NCI-H1092 treated with DMSO at 0.1 percent for 48 hours (cell line): ENCODE measurements at places on chromosomes 16 and 17.

DNA sequence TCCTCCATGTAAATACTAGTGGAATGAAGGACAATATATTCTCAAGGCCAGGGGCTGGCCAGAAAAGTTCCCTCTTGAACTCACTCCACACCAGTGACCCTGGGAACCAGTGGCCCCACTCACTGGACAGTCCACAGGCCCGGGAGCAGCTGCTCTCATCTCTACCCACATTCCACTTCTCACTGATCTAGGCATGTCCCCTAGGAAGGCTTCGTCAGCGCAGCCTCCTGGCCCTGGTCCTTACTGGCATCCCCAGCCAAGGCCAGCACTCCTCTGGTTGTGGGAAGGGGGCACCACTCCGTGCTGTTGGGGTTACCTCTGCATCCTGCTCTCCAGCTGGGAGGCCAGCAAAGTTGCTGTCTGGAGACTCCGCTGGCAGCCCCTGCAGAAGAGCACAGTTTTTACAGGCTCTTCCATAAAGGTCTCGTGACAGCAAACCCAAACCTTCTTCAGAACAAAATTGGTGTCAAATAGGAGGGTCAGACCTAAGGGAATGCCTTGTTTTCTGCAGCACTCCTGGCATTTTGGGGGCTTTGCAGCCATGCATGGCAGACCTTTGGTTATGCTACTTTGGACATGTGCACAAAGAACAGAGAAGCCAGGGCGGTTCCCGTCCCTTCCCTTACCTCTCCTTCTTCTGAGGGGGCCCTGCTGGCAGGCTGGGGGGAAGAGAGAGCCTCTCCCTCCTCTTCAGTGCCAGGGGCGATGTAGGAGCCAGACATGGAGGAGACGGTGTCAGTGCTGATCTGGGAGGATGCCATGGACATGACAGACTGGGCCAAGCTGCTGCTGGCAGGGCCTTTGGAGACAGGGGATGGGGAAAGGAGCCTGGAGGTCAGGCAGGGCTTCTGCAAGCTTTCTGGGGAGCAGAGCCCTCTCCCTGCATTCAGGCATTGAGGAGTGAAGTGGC lies 14.1 kb upstream of the FOXJ1 start:
- no peak for DNase-seq

DNA sequence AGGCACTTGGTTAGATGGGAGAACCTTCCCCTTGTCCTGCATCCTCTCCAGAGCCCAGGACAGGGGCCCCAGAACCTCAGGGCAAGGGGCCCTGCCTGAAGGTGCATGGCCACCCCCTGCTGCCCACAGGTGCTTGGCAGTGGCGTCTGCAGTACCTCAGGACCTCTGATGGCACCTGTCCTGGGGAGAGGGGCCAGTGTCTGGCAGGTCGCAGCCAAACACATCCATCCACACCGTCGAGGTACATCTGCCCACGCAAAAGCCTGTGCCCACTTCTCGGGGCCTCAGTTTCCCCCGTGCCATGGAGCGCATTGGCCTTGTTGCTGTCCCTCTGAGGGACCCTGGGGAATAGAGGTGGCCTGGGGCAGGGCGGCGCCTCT lies 9.3 kb downstream of the MAP2K3 start:
- no peak for DNase-seq

DNA sequence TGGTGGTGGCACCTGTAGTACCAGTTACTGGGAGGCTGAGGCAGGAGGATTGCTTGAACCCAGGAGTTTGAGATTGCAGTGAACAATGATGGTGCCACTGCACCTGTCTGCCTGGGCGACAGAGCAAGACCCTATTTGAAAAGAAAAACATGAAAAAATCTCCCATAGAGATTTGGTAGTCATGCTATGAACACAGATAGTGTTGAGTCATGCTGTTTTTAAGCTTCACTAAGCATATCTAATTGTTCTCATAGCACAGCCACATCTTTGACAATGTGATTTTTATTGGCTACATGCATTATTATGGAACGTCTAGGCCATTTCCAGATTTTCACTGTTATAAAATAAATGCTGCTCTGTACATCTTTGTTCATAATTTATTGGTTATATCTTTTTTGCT lies 6.0 kb downstream of the IL34 start:
- DNase-seq: no peak

DNA sequence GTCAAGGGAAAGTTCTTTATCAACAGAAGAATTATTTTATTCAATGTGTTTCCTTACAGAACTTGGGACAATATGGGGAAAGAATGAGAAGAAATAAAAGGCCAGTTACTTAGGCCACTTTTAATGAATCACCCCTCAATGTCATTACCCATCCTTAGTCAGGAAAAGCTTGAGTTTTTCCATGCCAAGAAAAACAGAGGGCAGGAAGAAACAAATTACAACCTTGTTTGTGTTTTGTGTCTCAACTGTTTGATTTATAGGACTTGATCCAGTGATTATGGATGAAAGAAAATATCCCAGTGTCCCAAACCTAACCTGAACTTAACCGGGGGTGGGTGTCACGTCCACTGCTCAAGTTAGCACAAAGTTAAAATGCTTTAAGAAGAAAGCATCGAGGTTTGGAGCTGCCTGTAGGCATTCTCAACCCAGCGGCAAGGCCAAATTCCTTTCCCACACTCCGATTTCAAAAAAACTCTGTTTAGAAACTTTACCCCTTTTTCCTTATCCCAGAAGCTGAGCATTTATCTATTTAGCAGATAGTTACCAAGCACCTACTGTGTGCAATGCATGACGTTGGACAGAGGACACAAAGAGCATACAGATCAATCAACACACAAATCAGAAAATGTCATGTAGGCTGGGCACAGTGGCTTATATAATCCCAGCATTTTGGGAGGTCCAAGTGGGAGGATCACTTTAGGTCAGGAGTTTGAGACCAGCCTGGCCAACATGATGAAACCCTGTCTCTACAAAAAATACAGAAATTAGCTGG lies 14.0 kb upstream of the CYB5B start:
- DNase-seq: no peak

- no peak for DNase-seq
These were observed 656.1 kb upstream of the SOX9 start for GRCh38 chr17:71464751-71465150.

- peak; percentile 96 for DNase-seq
These were observed 12.7 kb downstream of the COG1 start for GRCh38 chr17:73205459-73205961.

- no peak for DNase-seq
These were observed 65.3 kb downstream of the RMI2 start for GRCh38 chr16:11410376-11411058.

DNA sequence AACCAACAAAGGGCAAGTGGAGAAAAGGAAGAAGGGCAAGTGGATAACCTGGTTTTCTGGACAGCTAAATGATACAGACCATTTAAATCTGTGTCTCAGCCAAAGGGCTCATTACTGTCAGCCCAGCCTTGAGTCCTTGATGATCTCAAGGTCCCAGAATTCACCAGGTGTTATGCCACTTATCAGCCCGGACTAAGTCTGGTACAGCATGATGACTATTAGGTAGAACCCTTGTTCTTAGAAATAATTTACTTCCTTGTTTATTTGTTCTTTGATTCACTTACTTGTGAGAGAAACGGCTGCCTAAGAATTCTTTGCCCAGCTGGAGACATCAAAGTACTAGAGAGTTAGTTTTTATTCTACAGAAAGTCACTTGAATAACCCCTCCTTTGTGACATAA lies 3.5 kb downstream of the PDILT start:
- DNase-seq: no peak

GRCh38 chr17:78539781-78540180 lies 37.4 kb downstream of the DNAH17 start:
- DNase-seq: no peak

- DNase-seq: no peak
These were observed 8.3 kb downstream of the GINS2 start for GRCh38 chr16:85680352-85680944.

GRCh38 chr16:4846503-4846900 lies 586 bp downstream of the GLYR1 start:
- no peak for DNase-seq

DNA sequence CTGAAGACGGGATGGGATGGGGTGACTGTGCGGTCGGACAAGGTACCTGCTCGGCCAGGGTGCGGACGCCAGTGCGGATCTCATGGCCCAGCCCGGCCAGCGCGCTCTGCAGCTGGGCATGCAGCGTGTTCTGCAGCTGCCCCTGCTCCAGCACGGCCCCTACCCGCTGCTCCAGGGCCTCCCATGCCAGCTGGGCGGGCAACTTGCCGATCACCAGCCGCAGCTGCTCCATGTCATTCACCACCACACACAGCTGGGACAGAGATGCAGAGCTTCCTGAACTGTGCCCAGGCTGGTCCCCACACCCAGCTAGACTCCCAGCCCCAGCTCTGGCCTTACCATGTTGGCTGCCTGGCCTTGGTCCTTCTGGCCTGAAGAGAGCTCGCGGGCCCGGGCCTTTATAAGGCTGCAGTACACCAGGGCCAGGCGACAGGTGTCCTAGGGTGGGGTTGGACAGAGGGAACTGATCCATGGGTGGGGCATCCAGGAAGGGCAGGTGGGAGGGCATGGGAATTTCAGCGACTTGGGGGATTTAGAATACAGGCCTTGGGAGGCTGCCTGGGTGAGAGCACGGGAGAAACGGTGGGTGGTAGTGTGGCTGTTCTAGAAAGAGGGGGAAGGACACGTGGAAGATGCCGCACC lies 9.8 kb downstream of the UNC13D start:
- no peak for DNase-seq

GRCh38 chr17:70115126-70115525 lies 40.1 kb downstream of the KCNJ16 start:
- DNase-seq: no peak

- DNase-seq: no peak
These were observed 8.7 kb downstream of the ABI3 start for GRCh38 chr17:49218941-49219913.

DNA sequence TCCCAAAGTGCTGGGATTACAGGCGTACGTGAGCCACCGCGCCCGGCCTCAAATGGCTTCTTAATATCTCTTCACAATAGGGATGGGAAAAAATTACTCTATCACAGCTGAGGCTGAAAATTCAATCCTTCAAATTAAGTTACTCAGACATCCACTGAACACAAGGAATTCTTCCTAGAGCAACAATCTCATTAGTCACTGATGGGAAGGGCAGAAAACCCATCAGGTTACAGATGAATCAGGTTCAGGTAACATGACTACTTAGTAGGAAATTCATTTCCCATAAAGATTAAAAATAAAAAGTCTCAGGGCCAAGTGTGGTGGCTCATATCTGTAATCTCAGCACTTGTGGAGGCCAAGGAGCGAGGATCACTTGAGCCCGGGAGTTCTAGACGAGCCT lies 42.5 kb upstream of the ABR start:
- DNase-seq: no peak

DNA sequence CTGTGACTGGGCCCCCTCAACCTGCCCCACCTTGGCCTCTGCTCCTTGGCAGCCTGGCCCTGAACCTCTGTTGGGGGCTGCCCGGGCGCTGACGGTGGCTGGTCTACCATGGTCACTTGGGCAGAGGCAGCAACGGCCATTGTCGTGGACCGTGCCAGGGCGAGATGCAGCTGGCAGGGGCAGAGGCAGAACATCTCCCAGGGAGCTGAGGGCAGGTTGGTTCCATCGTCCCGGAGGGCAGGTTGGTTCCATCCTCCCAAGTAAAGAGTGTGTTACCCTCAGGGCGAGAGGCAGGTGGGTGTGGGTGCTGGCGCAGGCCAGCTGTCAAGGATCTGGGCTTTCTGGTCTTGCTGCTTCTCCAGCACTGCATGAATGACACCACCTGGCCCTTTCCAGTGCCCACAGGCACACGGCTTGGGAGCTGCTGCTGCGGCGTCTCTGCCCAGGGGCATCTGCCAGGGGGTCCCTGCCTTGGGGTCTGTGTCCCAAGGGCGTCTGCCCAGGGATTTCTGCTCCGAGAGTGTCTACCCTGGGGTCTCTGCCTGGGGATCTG lies 12.0 kb downstream of the ACSF3 start:
- no peak for DNase-seq

GRCh38 chr16:81548876-81549546 lies 104.4 kb downstream of the CMIP start:
- DNase-seq: no peak

GRCh38 chr16:20897922-20898321 lies 2.2 kb downstream of the DCUN1D3 start:
- DNase-seq: no peak

- no peak for DNase-seq
These were observed 2.1 kb downstream of the TXNDC11 start for GRCh38 chr16:11740567-11740966.

- no peak for DNase-seq
These were observed 18.5 kb downstream of the RAP1GAP2 start for GRCh38 chr17:2814481-2815341.

- no peak for DNase-seq
These were observed 11.6 kb upstream of the ICAM2 start for GRCh38 chr17:64032081-64032480.

DNA sequence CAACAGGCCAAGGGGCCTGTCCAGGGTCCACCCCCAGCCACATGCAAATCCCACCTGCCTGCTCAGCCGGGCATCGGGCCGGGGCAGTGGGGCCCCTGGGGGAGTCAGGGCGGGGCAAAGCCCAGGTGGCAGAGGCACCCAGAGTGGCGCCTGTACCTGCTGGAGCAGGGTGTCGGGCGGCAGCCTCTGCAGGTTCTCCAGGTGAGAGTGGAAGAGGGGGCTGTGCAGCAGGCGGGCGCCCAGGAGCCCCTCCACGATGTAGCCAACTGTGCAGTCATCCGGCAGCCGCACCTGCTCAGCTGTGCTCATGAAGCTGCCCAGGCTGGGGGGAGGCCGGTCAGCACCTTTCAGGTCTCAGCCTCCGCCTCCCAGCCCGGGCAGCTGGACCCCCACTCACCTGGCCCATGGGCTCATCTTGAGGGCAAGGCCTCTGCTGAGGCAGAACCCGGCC lies 2.1 kb downstream of the RFNG start:
- DNase-seq: no peak

GRCh38 chr16:30721606-30722005 lies 22.6 kb downstream of the SRCAP start:
- no peak for DNase-seq

DNA sequence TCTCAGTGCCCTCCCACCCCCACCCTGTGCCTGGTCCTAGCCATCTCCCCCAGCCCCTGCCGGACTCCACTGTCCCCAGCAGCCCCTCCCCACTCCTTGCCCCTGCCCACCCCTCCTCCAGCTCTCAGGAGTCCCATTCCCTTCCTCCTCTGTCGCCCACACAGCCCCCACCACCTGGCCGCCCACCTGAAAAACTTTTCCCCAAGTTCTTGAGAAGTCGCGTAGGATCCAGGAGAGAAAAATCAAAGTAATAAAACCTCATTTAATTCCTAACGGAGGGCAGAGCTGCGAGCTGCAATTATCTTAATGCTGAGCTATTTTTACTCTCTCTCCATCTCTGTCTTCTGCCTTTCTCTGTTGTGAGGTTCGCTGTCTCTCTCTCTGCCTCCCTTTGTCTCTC lies 2.4 kb upstream of the PPP1R1B start:
- no peak for DNase-seq

DNA sequence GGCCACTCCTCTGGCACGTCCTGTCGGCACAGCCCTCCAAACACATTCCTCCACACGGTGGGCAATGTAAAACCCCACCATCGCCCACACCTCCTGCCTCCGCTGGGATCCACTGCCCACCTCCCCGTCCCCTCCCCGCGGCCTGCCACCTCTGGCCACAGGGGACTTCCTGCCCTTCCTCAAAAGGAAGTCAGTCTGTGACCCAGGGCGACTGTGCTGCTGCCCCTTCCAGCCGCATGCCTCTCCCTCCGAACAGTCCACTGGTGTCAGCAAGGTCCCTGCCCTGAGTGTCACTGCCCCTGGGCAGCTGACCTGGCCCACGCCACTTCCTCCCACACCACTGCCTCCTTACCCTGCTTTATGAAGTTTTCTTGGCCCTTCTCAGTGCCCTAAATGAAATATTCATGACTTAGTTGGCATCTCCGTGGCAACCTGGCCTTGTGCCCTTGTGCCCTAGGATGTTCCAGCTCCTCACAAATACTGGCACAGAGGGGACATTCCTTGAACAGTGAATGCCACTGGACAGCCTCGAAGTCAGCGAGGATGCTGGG lies 2.0 kb downstream of the PLD6 start:
- DNase-seq: no peak
